Stimulated activated CD4-positive, alpha-beta T cell treated with anti-CD3 and anti-CD28 coated beads, Interleukin-4, amount 100 ng/mL, for 1 hour (primary cell): ENCODE measurements at places on chromosomes 7 and 10.

DNA sequence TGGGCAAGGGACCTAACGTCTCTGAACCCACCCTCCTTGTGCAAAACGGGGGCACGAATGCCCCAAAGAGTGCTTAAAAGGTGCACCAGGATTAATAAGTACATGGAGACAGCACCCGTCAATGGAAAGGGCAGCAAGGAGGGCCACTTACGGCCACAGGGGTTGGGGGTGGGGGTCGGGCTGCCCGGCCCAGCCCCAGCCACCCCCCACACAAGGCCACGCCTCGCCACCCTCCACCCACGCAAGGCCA, 213.4 kb downstream of the MAD1L1 start:
- no peak for DNase-seq

GRCh38 chr7:7745258-7745657, 26.9 kb upstream of the RPA3 start:
- DNase-seq: no peak

DNA sequence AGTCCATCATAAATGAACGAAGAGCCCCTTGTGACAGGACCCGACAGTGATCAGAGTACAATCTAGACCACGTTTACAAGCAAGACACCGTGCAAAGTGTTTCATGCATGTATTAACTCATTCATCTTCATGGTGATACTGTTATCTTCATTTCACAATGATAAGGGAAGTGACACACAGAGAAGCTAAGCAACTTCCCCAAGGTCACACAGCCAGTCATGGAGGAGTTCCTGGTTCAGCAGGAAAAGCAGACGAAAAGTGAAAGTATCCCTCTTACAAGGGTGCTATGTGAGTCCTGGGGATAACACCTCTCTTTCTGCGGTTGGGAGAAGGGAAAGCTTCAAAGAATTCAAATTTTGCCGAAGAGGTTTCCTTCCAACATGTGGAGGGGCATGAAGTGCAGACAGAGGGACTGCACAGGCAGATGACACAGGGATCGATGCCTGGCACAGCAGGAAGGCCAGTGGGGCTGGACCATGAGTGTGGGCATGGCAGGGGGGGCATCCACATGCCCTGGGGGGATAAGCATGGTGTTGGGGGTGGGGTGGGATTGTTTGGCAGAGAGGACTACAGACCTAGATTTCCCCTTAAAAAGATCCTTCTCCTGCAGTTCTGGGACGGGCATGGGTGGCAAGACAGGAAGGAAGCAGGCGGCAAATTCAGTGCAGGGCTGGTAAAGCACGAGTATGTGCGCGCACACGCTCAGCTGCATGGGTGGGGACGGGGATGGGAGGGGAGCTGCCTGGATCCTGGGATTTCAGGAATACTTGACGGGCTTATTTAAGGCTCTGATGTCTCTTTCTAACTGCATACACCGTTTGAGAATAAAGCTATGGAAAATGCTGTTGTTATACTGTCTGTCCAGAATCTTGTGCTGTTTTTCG, 33.5 kb upstream of the DDC start:
- DNase-seq: no peak

DNA sequence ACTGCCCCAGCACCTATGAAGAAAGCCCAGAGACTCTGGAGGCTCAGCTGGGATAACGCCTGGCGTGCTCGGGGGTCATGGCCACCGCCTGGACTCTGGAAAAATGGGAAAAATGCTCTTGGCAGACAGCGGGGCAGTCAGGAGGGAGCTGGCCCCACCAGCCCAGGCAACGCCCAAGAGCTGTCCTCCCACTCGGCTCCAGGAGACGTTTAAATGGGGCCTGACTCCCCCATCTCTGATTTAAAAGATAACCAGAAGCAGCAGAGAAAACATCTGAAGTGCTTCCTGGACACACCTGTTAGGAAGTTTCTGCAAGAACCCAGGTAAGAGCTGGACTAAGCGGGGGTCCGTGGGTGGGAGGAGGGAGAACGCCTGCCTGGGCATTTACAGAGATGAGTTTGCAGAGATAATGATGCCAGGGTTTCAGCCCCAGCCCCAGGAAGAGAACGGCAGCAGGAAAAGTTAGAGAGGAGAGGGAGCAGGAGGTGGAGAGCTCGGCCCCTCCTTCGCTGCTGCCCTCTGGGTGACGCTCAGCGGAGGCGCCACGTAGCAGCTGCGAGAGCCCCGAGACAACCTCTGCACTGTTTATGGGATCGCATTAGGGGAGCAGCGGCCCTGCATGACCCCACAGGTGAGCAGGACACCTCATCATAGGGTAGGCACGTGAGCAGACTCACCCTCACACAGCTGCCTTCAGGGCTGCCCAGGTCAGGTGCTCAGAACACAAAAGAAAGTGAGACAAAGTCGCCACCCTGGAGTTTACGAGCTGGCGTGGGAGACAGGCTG, 83.5 kb upstream of the INSIG1 start:
- no peak for DNase-seq

- peak; percentile 76 for DNase-seq
These were observed 104.5 kb upstream of the ZPBP start for GRCh38 chr7:50197549-50197948.

DNA sequence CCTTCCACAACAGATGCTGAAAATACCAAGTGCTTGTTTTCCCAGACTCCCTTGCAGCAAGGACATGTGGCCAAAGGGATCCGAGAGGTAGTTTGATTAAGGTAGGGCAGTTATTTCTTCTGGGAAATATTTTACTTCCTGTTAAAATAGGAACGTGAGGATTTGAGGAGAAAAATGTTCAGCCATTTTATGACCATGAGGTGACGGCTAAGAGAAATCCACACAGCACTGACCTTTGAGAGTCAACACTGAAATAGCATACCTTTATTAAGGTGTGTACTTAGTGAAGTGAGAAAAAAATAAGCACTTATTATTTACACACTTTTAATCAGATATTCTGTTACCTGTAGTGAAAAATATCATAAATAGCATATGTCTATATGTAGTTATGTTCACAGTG, 133.9 kb downstream of the PPP1R3A start:
- no peak for DNase-seq

- no peak for DNase-seq
These were observed 123.5 kb upstream of the FERD3L start for GRCh38 chr7:19268737-19269136.

DNA sequence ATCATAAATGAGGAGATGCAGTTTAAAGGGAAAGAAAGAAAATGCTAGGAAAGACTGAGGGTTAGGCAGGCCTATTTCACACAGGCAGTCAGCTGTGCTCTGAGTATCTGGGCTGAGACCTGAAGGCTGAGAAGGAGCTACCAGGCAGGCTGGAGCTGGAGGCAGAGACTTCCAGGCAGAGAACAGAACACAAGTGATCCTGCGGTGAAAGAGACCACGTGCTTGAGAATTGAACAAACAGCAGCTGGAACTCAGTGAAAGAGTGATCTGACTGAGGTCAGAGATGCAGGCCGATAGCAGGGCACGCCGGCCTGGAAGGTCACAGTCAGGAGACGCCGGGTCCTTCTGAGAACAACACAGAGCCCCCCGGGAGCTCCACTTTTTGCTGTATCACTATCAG, 147.8 kb downstream of the ADAM12 start:
- no peak for DNase-seq

DNA sequence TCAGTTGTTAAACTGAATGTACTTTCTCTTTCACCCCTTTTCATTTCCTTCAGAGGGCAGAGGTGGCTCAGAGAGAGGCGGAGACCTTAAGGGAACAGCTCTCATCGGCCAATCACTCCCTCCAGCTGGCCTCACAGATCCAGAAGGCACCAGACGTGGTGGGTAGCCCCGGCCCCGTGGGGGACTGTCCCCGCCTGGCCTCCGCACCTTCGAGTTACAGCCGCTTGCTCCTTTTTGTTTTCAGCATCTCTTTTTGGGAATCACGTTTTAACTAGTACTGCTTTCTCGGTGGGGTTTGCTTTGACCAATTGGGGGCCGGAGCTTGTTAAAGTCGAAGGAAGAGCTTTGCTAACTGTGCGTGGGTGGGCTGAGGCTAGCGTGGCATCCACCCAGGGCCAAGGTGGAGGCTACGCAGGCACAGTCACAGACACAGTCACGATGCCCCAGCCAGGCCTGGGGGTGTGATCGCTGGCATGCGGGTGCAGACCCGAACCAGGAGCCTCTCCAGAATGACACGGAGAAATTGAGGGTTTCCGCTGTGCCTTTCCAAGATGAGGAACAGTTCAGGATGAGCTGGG, 116.2 kb upstream of the SH2B2 start:
- DNase-seq: no peak

DNA sequence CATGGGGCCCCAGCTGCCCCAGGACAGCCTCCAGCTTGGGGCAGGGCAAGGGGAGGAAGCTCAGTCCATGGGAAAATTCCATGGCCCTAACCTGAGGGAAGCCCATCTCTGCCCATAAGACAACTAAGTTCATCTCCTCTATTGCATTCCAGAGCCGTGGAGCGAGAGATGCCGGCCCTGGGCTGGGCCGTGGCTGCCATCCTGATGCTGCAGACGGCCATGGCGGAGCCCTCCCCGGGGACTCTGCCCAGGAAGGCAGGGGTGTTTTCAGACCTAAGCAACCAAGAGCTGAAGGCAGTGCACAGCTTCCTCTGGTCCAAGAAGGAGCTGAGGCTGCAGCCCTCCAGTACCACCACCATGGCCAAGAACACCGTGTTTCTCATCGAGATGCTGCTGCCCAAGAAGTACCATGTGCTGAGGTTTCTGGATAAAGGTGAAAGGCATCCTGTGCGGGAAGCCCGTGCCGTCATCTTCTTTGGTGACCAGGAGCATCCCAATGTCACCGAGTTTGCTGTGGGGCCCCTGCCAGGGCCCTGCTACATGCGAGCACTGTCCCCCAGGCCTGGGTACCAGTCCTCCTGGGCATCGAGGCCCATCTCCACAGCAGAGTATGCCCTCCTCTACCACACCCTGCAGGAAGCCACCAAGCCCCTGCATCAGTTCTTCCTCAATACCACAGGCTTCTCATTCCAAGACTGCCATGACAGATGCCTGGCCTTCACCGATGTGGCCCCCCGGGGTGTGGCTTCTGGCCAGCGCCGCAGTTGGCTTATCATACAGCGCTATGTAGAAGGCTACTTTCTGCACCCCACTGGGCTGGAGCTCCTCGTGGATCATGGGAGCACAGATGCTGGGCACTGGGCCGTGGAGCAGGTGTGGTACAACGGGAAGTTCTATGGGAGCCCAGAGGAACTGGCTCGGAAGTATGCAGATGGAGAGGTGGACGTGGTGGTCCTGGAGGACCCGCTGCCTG, 4.3 kb downstream of the AOC1 start:
- no peak for DNase-seq

DNA sequence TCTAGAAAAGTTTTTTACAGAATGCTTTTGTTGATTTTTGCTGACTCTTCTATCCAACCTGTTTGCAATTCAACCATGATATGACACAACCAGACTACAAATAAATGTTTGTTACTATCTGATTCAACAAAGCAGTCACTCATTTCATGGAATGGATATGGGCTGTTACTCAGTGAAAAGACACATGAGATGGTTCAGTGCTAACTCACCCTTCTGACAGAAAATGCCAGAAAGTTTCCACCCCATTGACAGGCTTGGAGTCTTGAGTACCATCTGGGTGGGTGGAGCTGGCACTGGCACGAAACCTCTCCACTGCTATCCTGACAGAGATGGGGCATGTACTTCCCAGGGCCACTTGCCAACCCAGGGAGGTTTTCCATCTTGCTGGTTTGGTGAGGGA, 39.5 kb downstream of the RBM28 start:
- DNase-seq: no peak

- DNase-seq: no peak
These were observed 62.1 kb upstream of the SHH start for GRCh38 chr7:155874411-155874810.

GRCh38 chr10:35555962-35556930, 48.9 kb upstream of the GJD4 start:
- no peak for DNase-seq

GRCh38 chr10:96446966-96447596, 66.6 kb downstream of the TLL2 start:
- no peak for DNase-seq

DNA sequence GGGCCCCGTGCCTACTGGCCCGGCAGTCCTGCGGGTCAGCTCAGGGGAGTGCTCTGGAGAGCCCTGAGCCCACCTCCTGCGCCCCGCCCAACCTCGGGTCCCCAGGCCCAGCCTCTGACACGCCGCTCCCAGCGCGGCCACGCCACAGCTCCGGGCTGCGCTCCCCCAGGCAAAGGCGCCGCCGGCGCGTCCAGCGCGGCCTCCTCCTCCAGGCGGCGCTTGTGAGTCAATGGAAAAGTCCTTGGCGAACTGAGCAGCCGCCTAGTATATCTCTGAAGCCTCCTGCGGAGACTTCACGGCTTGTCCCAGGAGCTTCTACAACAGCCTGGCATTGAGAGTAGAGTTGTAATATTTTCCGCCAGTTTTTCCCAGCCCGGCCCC, 29.5 kb upstream of the BMS1 start:
- peak; percentile 79 for DNase-seq

DNA sequence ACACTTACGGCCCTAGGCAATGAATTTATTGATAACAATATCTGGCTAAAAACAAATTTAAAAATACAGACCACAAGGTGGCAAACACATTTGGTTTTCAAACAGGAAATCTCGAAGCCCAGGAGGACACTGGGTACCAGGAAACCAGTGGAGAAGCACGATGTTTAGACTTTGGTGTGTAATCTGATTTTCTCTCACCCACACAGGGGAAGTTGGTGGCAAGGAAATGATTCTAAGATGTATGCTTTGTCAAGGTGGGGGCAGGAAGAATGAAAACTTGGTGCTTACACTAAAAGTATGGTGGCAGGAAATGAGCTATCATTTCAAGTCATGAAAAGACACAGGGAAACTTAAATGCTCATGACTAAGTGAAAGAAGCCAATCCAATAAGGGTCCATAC, 113.2 kb upstream of the ANKRD1 start:
- no peak for DNase-seq

- no peak for DNase-seq
These were observed 52.6 kb downstream of the JAKMIP3 start for GRCh38 chr10:132118366-132118765.

DNA sequence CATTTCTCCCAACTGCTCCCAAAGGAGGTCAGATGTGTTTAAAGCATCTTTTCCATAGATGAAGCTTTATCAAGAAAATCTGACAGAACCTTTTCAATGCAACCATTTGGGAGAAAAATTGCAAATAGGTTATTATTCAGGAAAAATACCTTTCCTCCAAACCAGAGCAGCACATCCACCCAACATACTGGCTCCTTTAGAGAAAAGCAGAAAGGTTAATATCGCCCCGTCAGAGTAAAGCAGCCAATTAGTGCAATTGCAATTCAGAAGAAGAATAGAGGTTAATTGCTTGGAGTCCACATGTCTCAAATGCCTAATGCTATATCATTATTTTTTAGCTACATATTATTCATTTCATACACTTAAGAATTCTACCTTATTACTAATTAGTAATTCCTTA, 48.9 kb upstream of the HSPA12A start:
- DNase-seq: no peak

GRCh38 chr10:62636825-62637248, 167.7 kb upstream of the ADO start:
- DNase-seq: no peak

GRCh38 chr10:58152673-58153263, 114.9 kb downstream of the IPMK start:
- DNase-seq: peak; percentile 16

GRCh38 chr10:120746001-120746777, 105.0 kb upstream of the WDR11 start:
- DNase-seq: no peak
